ENCODE measurements at places on chromosomes 5 and 9. TPM values are rescaled to one million over a fixed set of nuclear protein-coding genes. Genes with fewer than 3 reads are reported as not detected.
A peak's percentile ranks its signal among the peaks of the same experiment; 100 is the strongest.

DNA sequence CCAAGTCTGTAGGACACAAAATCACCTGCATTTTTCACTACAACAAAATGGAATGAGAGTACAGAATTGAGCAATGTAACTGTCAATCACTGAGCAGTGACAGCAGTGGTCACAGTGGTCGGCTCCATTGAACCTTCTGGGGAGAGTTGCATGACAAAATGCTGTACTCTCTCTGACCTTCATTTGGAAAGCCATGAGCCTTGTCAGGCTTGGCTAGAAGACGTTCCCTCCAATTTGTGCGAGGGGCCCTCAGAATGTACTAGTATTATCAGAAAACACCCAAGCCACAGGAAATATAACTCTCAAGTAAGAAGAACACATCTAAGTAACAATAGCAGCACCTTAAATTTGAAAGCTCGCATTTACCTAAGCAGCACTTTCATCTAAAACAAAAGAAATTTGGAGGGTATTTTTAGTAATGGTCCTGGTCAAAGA, 425.6 kb upstream of the MEF2C start:
- no peaks in the 10 kb centered on the region for H3K36me3 ChIP-seq
- no peak overlapping the region for H3K4me3 ChIP-seq
- H3K27me3 ChIP-seq = no peaks in the 10 kb centered on the region
- DNase-seq = no peak
- H3K27ac ChIP-seq = no peak overlapping the region

DNA sequence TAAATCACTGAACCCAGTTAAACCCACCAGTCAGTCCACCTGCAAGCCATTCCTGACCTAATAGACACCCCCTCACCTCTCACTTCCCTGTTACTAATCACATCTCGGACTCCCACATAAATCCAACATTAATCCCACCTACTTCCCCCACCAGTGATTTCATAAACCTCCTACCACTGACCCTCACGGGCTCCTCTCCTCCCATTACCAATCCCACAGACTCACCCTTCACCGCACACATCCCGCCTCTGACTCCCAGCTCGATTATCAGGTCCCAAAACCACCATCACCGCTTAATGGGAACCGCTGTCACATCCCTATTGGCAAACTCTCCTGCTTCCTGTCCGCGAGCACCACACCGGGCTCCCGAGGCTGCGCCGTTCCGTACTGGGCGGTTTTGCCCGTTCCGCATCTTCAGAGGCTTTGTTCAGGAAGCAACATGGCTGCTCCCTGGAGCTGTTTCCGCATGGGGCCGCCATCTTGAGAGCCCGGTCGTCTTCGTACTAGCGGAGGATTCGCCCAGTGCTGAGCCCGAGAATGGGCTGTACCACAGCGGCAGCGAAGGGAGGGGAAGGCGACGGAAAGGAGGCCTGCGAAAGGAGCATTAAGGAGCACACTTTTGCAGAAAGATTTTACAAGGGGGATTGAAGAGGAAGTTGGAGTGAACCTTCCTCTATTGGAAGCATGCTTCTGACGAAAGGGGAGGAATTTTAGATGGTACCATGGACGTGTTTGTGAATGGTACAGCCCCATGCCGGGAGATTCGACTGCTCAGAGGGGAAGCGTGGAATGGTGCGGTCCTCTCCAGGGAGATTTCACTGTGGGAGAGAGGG, at the start of gene ZNF300:
Gene ZNF300 (minus strand): TSS at position 502 of the 833 bp plus-strand sequence. CDS start 1,825 bp downstream, outside the sequence.
- H3K4me3 ChIP-seq = peak within 1 kb of the TSS; percentile 74
- no peaks in the 10 kb centered on the region for H3K27me3 ChIP-seq
- H3K36me3 ChIP-seq = peaks cover 9% of the 10 kb centered on the region
- H3K27ac ChIP-seq = peak within 1 kb of the TSS; percentile 78
- H3K4me1 ChIP-seq = no peaks in the 10 kb centered on the region

DNA sequence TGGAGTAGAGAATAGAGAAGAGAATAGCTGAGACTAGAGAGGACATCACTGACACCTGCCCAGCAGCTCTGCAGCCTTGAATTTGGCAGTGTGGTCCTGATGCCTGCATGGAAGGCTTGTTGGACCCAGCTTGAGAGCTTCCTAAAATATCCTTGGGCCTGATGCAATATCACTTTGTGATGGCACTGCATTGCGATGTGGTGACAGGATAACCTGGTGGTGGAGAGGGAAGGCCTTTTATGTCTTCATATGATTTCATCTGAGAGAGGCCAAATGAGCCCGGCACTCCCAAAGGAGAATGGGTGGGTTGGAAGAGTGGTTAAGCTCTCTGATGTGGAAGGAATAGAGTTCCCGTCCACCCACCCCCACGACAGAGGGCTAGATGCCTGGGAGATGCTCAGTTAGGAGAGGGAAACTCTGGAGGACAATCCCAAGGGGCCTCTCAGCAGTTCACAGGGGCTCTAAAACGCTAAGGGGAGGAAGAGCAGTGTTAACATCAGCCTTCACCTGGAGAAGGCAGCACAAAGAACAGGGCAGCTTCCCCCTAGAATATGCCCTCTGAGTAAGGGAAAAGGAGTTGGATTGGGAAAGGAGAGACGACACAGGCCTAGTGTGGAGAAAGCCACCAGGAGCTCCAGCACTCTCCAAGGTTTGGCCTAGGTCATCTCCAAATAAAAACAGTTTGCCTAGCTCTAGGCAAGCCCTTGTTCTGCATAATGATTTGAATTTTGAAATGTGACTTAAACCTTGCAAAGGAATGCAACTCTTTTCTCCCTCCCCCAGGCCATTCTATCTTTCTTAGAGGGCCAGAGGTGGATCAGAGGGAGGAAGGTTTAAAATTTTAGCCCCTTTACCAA, 99.8 kb upstream of the SSBP2 start:
- H3K4me3 ChIP-seq = peak overlapping the region; percentile 88
- no peaks in the 10 kb centered on the region for H3K27me3 ChIP-seq
- no peak for DNase-seq
- H3K27ac ChIP-seq = peak overlapping the region; percentile 92
- peaks cover 40% of the 10 kb centered on the region for H3K4me1 ChIP-seq

SPINK7 gene
- not detected for total RNA-seq

PANK3 gene
- total RNA-seq = 73.1 TPM

BRINP1 gene
- not detected for total RNA-seq

JAKMIP2 gene
- total RNA-seq = 1.2 TPM
